ENCODE measurements at places on chromosomes 5 and 9. TPM values are rescaled to one million over a fixed set of nuclear protein-coding genes. Genes with fewer than 3 reads are reported as not detected.

Gene IL13
- total RNA-seq, result not detected

DNA sequence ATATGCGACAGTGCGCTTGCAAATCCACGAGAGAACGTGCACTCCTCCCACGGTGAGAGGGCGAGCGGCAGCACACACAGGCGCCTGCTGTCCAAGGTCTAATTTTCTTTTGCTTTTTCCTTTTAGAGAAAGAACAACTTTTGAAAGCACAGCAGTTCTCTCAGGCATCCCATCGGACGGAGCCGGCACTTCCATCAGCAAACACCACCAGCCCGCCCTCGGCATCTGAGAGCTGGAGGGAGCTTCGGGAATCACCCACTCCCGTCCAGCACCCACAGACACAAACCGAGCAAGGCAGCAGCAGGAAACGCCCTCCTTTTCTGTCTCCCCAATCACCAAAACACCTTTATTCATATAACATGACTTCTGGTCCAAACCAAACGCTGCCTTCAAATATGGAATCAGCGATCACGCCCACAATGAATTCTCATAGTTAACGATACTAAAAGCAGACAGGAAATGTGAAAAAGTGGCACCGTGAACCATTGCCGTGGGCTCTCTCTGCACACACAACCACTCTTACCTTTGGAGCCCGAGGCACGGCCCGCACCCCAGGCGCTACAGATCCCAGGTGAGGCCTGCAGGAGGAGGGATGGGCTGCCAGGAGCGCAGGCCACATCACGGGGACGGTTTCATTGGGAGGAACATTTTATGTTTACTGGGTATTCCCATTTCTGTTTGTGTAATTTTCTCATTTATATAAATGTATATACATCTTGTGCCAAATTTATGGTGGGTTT lies 14.2 kb downstream of the LPCAT1 start:
- DNase-seq, result no peak

DNA sequence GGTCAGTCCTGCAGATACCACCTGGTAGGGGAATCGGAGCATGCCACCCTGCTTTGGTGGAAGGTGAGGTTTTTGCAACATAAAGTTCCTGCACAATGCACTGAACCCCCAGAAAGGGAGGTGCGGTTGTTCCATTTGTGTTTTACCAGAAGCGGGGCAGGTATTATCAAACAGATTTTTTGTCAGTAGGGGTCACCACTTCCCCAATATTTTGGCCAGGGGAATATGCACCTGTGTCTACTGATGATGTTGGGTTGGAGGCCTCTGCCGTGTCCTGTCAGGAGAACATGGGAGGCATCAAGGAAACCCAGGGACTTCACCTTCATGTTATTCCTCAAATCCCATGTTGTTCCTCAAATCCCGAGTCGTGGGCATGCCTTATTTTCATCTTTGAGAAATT lies 438.7 kb downstream of the NTRK2 start:
- no peak for DNase-seq

DNA sequence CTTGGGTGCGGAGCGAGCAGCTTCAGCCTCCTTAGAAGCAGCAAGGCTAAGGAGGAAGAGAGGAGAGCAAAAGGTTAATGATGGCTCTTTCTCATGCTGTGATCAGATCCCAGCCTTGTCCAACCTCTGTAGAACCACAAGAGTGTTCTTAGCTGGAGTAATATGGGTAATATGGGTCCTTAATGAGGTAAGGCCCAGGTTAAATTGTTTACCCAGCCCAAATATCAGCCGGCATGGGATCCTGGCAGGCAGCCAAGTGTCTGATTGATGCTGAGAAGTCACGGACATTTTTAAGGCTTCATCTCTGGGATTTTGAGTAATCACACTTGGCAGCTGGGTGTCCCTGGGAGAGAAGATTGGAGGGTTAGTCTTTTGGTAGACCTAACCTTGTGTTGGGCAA lies 32.3 kb downstream of the GLRA1 start:
- no peak for DNase-seq

DNA sequence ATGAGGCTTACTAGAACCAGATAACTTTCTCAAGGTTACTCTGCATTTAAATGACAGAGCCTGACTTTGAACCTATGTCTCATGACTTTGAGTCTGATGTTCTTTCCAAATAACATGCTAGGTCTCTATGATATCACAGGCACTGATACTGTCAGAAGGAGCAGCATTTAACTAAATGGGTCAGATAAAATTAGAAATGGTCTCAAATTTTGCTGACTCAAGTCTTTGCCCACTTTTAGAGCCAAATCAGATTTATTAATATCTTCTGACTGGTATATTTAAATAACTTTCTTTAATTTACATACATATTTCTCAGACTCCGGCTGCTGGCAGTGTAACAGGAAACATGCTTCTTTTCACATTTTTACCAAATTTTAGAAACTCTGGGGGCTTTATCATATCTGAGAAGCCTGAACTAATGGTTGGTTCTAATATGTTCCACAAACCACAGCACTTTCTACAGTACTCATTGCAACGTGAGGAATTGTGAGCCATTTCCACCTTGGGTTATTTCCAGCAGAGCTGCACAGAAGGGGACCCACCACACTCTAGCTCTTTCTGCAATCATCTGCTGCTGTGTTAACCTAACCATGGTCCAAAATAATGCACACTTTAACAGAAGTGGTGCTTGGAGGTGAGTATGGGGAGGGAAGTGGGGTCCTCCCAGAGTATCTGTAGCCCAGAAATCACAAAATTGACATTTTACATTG lies 79.2 kb downstream of the KCTD16 start:
- no peak for DNase-seq

DNA sequence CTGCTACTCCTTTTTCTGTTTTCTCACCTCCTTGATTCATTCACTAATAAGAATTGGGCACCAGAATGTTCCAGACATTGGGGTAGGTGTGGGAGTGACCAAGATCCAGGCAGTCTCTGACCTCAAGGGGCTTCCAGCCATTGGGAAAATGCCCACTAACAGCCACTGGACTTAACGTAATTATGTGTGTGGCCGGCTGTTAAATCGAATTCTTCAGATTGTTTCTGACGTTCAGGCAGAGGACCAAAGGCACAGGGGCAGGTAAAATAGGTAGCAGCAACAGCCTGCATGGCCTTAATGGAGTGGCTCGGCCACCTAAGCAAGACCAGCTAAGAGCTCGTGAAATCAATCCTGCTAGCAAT lies 48.4 kb upstream of the CKMT2 start:
- DNase-seq, result no peak

GRCh38 chr9:114908805-114909448 lies 21.5 kb downstream of the TNFSF8 start:
- DNase-seq, result no peak

Gene PTGR1
- total RNA-seq, result 46.3 TPM
